Stimulated activated CD8-positive, alpha-beta memory T cell treated with anti-CD3 and anti-CD28 coated beads, Interleukin-7, amount 100 ng/mL, for 1 hour (primary cell): ENCODE measurements at places on chromosomes 6 and 20.

DNA sequence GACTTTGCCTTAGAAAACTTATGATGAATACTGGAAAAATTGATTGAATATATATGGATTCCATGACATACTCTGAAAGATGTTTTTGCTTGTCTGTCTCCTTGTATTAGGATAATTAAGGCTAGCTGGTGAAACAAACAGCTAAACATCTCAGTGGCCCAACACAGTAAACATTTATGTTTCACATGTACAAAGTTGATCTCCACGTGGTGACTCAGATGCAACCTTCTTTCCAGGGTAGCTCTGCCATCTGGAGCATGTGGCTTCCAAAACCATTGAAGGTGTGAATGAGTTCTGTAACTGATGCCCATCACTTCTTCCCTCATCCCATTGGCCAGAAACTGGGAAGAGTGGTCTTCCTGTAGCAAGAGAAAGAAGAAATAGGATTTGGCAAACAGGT, 196.3 kb downstream of the TSHZ2 start:
- DNase-seq: no peak

- DNase-seq: no peak
These were observed 7.9 kb downstream of the ADRM1 start for GRCh38 chr20:62310757-62311121.

DNA sequence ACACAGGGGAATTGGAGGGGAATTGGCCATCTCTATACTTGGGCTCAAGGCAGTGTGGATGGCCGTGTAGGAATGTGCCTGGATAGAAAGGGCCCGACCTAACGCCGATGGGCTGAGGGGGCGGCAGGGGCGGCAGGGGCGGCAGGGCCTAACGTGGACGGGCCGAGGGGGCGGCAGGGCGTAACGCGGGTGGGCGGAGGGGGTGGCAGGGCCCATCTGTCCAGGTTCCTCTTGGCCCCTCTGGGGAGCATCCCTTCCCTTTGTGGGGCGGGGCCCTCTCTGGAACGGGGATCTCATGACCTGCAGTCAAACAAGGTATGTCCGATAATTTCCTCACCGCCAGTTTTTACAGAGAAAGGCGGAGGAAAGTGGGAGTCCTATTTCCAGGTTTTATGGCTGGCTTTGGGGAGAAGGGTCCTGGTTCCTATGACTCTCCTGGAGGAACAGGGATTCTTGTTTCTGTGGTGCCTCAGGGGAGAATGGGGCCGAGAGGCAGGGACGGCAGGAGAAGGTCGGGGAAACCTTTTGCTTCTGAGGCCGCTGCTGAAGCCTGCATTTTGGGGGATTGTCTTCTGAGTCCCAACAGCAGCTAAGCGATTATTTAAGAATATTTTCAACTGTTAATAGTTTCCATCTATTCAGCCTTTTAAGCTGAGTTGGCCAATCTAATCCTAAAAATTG, 100.8 kb upstream of the FRMD1 start:
- DNase-seq: no peak

- DNase-seq: no peak
These were observed 24.0 kb upstream of the HDAC2 start for GRCh38 chr6:113994934-113995342.

- DNase-seq: no peak
These were observed 150.8 kb upstream of the TMEM170B start for GRCh38 chr6:11386726-11387125.

DNA sequence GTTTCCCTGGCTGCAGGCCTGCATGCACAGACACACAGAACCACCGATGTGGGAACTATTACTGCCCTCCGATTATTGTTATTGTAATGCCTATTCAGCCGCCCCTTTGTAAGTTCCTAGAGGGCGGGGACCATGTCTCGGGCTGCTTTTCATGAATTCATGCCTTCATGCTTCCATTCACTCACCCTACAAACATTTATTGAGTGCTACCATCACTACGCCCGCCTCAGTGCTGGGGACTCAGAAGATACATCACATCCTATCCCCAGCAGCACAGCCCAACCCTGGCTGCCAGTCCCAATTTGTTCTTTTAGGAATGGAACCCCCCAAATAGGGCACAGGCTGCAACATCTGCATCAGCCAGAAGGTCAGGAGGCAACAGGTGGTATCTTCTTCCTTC, 75.9 kb downstream of the FOXA2 start:
- no peak for DNase-seq
